ENCODE measurements at places on chromosomes 4 and X.

GRCh38 chrX:102846544-102847236, 90.4 kb upstream of the RAB40AL start:
- peak; percentile 52 for DNase-seq

DNA sequence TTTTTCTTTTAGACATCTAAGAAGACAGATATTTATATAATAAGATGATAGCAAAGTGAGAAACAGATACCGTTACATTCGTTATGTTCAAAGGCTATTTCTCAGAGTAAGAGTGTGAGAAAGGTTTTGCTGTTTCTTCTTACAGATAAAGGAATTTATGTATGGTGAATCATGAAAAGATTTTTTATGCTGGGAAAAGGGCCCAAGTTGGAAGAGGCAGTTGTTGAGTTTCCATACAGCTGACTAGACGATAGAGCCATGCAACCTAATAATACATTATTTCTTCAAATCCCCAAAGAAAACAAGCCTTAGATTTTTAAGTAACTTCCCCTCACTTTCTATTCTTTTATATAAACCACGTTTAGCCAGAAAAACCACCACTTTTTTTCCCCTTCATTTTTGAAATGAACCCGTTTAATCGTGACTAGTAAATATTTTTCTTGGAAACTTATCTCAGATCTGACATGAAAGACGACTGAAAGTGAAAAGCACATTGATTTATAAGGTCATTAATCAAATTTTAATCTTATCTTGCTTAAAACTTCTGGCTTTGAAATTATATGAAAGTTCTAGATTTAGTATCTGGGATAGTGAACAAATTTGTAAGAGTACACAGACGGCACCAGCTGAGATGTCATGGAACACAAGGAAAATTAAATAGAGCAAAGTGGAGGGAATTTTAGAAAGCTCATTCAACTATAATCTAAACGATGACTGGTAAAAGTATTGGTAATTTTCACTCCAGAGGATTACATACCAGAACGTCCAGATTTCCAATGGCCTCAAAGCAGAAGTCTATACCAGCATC, 10.9 kb downstream of the ADH6 start:
- peak; percentile 13 for DNase-seq

DNA sequence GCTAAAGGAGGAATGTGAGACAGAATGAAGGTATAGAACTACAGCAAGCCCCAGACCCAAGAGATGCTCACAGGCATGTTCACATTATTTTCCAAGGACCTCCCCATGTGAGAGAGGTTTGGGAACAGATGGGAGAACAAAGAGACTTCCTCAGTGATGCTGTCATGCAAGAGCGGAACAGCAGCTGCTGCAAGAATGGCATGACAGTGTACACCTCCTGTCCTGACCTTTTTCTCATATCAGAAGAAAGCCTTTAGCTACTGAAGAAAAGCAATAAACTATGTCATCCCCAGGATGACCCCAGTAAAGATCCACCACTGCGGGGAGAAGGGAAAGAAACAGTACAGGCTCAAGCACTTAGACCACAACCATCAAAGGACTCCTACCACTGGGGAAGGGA, 7.2 kb downstream of the PRDM5 start:
- DNase-seq, result no peak

GRCh38 chr4:185307136-185307950, 88.4 kb downstream of the LRP2BP start:
- no peak for DNase-seq

DNA sequence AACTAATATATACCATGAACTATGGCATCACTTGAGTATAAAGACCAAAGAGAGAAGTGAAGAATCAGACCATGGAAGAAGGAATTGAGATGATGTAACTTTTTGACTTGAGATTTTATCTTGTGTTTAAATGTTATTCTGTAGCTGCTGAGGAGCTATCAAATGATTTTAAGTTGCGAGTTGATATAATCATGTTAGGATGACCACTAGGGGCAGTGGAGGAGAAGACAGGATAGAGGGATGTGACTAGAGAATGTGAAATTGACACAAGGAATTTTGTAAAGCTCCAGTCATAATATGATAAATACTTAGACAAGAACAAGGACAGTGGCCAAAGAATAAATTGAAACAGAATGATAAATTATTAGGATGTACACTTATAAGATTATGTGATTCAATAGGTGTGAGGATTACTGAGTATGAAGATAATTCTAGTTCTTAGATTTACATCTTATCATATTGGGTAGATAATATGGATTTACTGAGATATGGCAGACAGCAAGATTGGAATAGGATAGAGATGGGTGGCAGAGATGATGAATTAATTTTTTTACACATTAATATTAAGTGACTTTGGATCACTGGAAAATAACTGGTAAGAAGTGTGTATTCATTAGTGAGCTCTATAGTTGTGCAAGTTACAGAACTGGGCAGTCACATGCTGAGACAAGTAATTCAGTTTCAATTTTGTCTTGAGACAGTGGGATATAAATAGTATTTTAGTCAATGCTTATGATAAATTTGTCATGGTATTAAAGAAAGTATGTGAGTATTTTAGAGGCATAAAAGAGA, 816.0 kb upstream of the PCDH10 start:
- DNase-seq, result no peak

DNA sequence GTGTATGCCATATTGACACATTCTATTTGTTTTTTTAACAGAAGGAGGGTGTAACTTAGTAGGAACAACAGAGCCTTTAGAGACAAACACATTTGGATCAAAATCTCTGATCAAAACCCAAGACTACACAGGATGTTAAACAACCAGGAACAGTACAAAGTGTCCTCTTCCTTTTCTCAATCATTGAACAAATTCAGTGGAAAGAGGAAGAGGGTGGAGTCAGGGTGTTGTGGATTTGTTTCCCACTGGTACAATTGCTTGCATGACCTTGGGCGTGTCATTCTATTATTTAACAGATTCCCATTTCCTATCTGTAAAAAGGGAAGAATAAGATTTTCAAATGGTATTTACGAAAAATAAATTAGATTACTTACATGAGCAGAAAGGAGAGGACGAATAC, 1162.8 kb upstream of the PRKX start:
- no peak for DNase-seq

- DNase-seq, result peak; percentile 81
Measured at GRCh38 chr4:149999485-150000074, 78.7 kb upstream of the DCLK2 start.

GRCh38 chr4:140740422-140740821, 15.8 kb downstream of the TBC1D9 start:
- DNase-seq, result no peak

DNA sequence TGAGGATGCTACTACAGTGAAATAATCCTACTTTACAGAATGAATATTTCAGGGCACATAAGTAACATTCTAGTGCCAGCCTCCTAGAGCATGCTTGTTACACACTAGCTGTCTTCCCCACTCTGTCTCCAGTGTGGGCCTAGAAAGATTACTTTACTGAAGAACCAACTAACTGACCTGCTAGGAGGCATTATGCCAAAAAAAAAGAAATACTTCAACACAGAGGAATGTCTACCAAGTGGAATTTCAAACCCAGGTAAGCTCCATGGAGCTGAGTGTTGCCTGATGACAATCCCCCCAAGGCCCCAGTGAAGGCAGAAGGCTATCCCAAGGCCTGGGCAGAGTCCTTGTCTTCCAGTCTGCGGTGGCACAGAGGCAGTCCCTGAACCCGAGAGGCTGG, 40.9 kb upstream of the STS start:
- no peak for DNase-seq

GRCh38 chr4:104973708-104974107, 173.0 kb upstream of the TET2 start:
- DNase-seq, result no peak

DNA sequence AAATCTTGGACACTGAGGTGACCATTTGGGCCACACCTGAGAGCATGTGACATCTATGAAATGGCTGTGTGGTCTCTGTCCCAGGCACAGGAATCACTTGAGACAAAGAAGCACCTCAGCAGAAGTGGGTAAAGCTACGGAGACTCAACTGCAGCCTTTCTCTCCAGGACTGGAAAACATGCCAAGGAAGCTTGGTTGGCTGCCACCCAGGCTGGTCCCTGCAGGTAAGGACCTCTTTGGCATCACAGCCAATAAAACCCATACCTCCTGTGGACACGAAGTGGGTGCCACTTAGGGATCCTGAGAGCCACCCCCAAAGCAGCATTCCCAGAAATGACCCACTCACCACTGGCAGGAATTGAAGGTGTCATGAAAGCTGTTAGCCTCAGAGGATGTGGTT, 74.6 kb downstream of the LEF1 start:
- no peak for DNase-seq

DNA sequence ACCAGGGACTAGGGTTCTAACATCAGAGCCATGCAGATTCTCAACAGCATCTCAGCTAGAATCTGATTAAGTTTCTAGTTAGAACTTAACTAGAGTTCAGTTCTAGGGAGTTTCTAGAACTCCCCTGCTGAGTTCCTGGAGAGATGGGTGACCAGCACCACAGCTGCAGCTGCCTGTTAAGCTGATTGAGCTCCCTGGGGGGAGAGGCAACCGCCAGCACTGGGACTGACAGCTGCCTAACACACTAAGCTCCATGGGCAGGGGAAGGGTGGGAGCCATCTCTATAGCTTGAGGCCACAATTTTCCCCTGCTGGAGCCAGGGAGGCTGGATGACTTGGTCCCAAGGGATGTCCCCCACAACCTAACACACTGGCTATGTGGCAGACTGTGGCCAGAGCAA, 84.2 kb downstream of the CHIC1 start:
- no peak for DNase-seq

DNA sequence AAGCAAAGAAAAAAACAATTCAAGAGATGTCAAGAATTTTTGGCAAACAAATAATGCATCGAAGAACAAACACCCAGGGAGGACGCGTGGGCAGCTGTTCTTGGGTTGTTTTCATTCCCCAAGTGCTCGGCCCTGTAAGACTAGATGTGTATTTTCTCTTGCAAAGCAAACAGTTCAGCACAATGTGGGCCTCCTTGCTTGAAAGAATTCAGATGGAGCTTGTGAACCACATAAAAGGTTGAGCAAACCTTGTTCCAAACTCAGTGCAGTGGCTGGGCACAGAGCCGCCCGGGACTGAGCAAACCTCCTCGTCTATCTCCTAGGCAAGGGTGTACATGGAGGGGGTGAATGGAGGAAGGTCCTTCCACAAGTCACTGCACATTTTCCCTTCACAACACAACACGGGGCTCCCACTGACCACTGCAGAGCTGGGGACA, 82.4 kb downstream of the HTRA3 start:
- no peak for DNase-seq

- DNase-seq, result peak; percentile 86
Measured at GRCh38 chrX:78658845-78659744, at the start of gene RTL3. TSS of gene RTL3 (minus strand) at chrX:78659328. CDS start at chrX:78658420, 908 bp downstream.

GRCh38 chrX:12954981-12955380, 19.9 kb upstream of the TMSB4X start:
- DNase-seq, result no peak

DNA sequence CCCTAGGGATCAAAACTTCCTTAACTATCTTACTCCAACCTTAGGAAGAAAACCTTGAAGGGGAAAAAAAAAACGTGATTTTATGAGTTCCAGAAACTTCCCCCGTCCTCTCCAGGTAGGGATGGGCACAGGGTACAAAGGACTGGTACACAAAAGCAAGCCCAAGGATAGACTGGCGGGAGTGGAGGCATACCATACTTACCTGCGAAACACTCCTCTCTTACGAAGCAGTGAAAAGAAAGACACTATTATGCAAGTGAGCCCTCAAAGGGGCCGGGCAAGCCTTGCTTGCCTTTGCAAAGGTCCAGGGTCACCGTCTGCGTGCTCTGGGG, 651 bp downstream of the TSPAN6 start:
- DNase-seq, result no peak

GRCh38 chrX:29143356-29143755, 556.1 kb downstream of the IL1RAPL1 start:
- no peak for DNase-seq

DNA sequence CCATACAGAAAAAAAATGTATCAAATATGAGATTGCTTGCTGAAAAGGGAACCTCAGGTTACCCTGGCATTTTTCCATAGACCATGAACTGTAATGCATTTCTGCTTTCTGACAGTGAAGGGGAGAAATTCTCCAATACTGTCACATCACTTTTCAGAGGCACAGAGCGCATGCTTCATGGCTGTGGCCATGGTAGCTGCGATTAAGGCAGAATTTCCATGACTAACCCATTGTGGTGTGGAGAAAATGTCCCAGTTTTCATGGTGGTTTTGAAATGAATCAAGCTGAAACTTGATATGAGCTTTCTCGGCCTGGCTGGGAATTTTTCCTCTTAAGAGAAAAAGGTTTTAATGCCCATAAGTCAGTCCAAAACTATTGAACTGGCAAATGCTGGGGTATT, 39.5 kb upstream of the MAP3K15 start:
- DNase-seq, result peak; percentile 78

GRCh38 chr4:31089815-31090214, 369.6 kb downstream of the PCDH7 start:
- peak; percentile 11 for DNase-seq

GRCh38 chrX:110847334-110847733, 51.7 kb upstream of the CHRDL1 start:
- DNase-seq, result peak; percentile 52

DNA sequence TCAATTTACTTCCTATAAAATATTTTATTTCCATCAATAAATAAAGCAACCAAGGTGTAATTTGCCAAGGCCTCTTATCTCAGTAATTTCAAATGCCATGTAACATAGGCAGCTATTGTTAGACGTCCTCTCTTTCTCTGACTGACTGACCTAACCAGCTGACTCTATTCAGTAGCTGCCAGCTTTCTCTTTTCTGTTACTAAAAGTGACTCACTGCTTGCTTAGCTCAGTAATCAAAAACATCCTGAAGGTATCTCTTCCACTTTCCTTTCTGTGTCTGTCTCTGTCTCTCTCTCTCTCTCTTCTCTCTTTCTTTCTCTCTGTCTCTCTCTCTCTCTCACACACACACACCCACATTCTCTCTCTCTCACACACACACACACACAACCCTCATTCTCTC, 134.2 kb downstream of the SPOCK3 start:
- DNase-seq, result peak; percentile 20

DNA sequence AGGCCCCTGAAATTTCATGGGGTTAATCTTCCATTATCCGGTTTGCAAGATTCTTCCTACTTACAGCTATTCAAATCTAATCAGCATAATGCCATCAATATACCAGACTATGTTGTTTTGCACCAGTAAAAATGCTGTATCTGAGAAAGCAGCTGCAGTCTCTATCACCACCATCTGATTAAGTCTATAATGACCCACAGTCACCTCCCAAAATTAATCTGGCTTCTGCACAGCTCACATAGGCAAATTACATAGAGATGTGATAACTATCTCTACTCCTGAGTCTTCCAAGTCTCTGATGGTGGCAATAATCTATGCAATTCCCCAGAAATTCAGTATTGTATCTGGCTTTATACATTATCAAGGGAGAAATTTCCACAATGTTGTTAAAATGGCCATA, 113.2 kb downstream of the STPG2 start:
- no peak for DNase-seq

DNA sequence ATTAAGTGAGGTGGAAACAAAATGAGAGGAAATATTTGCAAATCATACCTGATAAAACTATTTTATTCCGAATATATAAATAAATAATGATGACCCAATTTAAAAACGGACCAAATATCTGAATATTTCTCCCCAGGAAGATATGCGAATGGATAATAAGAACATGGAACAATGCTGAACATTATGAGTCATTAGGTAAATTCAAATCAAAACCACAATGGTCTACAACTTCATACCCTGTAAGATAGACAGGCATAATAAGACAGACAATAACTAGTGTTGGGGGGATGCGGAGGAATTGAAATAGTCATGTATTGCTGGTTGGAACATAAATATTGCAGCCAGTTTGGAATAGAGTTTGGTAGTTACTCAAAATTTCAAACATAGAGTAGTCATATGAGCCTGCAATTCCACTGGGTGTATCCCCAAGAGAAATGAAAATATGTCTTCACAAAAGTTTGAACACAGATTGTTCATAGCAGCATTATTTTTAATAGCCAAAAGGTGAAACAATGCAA, 47.6 kb upstream of the DRP2 start:
- no peak for DNase-seq
